ENCODE measurements at places on chromosomes 5 and 9. TPM values are rescaled to one million over a fixed set of nuclear protein-coding genes. Genes with fewer than 3 reads are reported as not detected.

DNA sequence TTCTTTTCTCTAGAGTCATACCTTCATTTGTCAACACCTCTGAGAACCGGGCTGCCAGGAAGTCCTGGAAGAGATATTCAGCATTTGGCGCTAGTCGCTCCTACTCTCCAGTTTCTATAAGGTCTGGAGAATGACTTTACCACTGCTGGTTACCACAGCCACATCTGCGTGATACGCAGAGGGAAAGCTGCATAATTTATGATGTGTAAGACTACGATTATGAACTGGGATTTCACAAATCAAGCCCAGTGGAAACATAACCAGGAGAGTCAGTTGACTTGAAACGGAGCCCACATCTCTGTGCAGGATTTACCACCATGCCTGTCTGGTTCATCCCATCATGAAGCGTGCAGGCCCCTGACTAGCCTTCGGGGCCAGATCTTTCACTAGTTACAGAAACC is 72.6 kb downstream of the FGF1 start:
- no peak overlapping the region for H3K4me3 ChIP-seq
- peaks cover 19% of the 10 kb centered on the region for H3K4me1 ChIP-seq
- H3K36me3 ChIP-seq: no peaks in the 10 kb centered on the region
- H3K27me3 ChIP-seq: no peaks in the 10 kb centered on the region

GRCh38 chr9:128921881-128922763 is 1.3 kb downstream of the PHYHD1 start:
- no peak for DNase-seq
- H3K36me3 ChIP-seq: peaks cover 18% of the 10 kb centered on the region
- H3K27me3 ChIP-seq: no peaks in the 10 kb centered on the region
- peak overlapping the region; percentile 27 for H3K4me3 ChIP-seq

DNA sequence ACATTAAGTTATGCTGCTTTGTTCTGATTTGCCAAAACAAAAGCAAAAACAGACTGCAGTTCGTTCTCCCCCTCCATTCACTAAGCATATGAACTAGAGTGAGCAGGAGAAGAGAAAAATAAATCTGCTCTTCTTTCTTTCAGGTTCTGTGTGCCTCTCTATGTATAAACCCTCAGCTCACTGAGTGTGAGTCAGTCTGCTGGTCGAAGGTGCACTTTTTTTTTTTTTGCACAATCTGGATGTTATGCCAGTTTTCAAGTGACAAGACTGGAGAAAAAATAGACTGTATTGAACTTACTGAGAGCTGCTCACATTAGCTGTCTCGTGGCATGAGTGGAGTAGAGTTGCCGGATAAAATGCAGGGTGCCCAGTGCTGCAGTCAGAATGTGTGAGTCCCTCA is 244.6 kb upstream of the ATP10B start:
- H3K36me3 ChIP-seq: no peaks in the 10 kb centered on the region
- no peaks in the 10 kb centered on the region for H3K27me3 ChIP-seq
- H3K4me1 ChIP-seq: no peaks in the 10 kb centered on the region
- DNase-seq: no peak

DNA sequence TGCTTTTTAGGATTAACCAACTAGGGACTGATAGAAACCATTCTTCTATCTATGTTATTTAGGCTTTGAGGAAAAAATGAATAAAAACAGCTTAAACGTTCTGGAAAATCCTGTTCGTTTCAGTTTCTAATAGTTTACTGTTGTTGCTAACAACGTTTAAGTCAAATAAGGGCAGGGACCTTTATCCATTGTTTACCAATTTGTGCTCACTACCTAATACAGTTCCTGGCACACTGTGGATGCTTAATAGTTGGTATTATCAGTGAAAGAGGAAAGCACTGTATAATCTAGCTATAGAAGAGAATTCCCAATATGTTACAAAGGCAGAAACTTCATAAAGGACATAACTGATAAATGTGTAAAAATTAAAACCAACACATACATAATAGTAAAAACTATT is 52.5 kb downstream of the ZFR start:
- no peak overlapping the region for H3K4me3 ChIP-seq
- H3K27ac ChIP-seq: no peak overlapping the region
- H3K27me3 ChIP-seq: no peaks in the 10 kb centered on the region
- DNase-seq: no peak
- no peaks in the 10 kb centered on the region for H3K4me1 ChIP-seq
- peaks cover 29% of the 10 kb centered on the region for H3K36me3 ChIP-seq

DNA sequence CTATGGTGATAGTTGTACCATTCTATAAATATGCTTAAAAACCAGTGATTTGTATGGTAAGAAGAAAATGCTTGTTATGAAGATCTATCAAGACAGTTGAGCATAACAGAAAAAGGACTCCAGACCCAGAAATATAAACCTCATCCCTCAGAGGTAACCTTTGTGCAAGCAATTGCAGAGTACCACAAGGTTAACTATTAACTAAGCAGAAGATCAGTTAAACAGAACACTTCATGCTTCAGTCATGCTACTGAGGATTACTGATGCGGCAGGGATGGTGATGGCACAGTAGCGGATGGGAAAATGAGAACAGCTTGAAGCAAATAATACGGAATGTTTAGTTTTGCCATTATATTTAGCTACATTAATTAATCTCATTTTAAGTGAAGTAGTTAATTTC is 45.5 kb downstream of the IARS1 start:
- H3K4me3 ChIP-seq: no peak overlapping the region
- peaks cover 3% of the 10 kb centered on the region for H3K4me1 ChIP-seq
- DNase-seq: no peak
- H3K36me3 ChIP-seq: peaks cover 70% of the 10 kb centered on the region
- H3K27me3 ChIP-seq: no peaks in the 10 kb centered on the region

DNA sequence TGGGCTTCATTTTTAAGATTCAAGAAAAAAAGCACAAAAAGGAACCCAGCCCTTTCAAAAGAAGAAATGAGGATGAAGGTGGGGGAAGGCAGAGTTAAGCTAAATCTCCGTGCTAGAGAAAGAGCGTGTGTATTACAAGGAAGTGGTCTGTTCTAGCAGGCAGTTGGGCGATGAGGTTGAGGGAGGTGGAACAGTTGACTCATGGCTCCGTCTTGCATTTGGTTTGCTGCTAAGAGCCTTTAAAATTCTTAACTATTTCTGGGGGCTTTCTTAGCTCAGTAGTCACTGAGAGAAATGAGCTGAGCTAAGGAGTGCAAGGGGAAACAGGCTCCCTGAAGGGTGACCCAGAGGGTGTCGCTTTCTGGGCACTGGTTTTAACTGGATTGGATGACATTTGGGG is 117.4 kb downstream of the GCNT1 start:
- H3K36me3 ChIP-seq: no peaks in the 10 kb centered on the region
- H3K27ac ChIP-seq: no peak overlapping the region
- H3K4me1 ChIP-seq: no peaks in the 10 kb centered on the region
- no peak overlapping the region for H3K4me3 ChIP-seq
- no peak for DNase-seq
- H3K27me3 ChIP-seq: no peaks in the 10 kb centered on the region

DNA sequence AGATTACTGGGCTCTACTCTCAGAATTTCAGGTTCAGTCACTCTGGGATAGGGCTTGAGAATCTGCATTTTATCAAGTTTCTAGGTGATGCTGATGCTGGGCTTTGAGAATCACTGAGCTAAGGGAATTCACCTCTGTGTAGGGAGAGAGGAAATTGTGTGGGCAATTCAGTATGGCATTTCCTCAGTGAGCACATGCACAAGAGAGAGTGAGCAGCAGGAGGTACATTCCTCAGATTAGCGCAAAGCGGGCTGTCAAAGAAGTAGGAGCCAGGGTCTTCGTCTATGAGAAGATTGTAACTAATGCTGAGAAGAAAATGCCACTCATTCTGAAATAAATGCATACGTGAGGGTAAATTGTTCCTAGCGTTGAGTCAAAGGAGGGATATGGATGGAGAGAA is 175.9 kb downstream of the KIF4B start:
- H3K36me3 ChIP-seq: no peaks in the 10 kb centered on the region
- no peak overlapping the region for H3K4me3 ChIP-seq
- H3K27ac ChIP-seq: no peak overlapping the region

GRCh38 chr5:181114844-181115778 is 15.9 kb downstream of the OR2V1 start:
- H3K27ac ChIP-seq: peak overlapping the region; percentile 6
- H3K4me3 ChIP-seq: peak overlapping the region; percentile 63
- no peak for DNase-seq
- peaks cover 18% of the 10 kb centered on the region for H3K4me1 ChIP-seq

DNA sequence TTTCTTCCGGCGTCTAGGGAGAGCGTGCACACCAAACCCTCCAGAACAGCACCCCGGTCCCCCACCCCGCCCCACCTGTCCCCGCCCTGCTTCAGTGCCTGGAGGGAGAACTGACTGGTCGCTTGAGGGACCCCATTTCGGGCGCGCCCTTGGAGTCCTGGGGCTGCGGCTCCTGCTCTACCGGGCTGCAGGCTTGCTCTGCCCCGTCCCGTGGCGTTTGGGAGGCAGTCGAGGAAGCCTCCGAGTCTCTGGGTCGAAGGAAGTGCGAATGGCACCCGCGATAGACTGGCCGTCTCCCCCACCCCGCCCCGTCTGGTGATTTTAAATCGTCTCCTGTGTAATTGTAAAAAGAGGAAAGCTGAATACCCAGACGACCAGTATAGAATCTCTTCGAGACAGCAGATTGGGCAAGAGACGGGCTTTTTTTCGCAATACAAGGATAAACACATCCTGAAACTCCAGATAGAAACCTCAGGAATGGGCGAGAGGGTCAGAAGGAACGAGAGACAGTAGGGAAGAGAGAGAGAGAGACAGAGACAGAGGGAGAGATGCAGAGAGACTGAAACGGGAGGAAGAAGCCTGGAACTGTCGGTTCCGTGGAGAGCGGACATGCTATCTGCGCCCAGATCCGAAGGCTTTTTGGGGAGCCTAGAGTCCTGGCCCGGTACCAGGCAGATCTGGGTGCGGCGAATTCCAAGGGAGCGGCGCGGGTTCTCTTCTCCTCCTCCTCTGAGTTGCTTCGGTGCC is 9.9 kb downstream of the PRDM6 start:
- H3K4me1 ChIP-seq: no peaks in the 10 kb centered on the region
- DNase-seq: no peak
- H3K27ac ChIP-seq: no peak overlapping the region
- H3K36me3 ChIP-seq: no peaks in the 10 kb centered on the region
- H3K4me3 ChIP-seq: no peak overlapping the region
- H3K27me3 ChIP-seq: peaks cover 62% of the 10 kb centered on the region

DNA sequence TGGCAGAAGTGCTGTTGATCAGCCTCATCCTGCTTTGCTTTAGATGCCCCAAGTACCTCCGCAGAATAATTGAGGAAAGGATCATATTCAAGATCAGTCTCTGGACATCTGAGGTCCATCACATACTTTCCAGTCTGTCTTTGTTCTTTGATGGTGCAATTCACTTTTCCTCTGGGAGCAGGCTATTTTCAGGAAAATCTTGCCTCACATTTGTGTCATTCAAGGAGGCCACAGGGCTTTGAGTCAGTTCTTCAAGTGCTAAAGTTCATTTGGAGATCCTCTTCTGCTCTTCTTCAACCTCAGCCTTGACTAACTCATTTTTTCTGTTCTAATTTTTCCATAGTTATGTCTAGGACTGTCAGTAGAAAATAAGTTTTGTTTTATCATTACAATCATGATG is 18.6 kb downstream of the EQTN start:
- no peaks in the 10 kb centered on the region for H3K27me3 ChIP-seq
- H3K27ac ChIP-seq: no peak overlapping the region
- no peak for DNase-seq
- no peak overlapping the region for H3K4me3 ChIP-seq

- DNase-seq: no peak
- H3K27ac ChIP-seq: no peak overlapping the region
- H3K27me3 ChIP-seq: no peaks in the 10 kb centered on the region
- no peak overlapping the region for H3K4me3 ChIP-seq
- peaks cover 6% of the 10 kb centered on the region for H3K4me1 ChIP-seq
- H3K36me3 ChIP-seq: no peaks in the 10 kb centered on the region
Measured at GRCh38 chr5:56262279-56262678, 29.1 kb upstream of the ANKRD55 start.

- H3K27me3 ChIP-seq: no peaks in the 10 kb centered on the region
- no peak for DNase-seq
- peaks cover 7% of the 10 kb centered on the region for H3K4me1 ChIP-seq
- no peak overlapping the region for H3K27ac ChIP-seq
Measured at GRCh38 chr5:42767491-42768105, 11.0 kb downstream of the CCDC152 start.

DNA sequence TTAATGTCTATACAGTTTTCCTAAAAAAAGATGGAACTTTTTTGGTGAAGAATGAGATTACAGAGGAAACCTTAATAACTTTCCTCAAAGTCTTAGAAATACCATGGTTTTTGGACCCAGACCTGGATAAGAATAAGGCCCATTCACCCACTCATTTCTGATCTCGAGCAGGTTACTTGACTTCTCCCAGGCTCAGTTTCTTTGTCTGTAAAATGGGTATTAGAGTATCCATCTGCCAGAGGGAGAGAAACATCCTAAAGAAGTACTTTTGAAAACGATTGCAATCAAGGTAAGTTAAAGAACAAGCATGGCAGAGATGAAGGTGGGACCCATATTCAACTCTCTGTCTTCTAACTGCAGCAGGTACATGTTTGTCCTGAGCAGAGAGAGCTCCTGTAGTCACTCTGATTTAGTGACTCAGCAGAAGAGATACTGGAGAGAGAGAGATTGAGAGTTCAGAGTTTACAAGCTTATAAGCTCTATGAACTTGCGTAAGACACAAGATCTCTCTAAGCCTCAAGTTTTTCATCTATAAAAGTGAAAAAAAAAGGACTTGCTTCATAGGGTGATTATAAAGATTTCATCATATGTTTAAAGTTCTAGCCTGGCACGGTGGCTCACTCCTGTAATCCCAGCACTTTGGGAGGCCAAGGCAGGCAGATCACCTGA is 379.4 kb upstream of the SGCD start:
- H3K27ac ChIP-seq: no peak overlapping the region
- no peaks in the 10 kb centered on the region for H3K4me1 ChIP-seq
- no peak overlapping the region for H3K4me3 ChIP-seq
- no peaks in the 10 kb centered on the region for H3K36me3 ChIP-seq
- H3K27me3 ChIP-seq: no peaks in the 10 kb centered on the region
- DNase-seq: no peak

The CATSPER3 gene
- polyA plus RNA-seq: 0.10 TPM

The COL23A1 gene
- 0.05 TPM for polyA plus RNA-seq

The PRLR gene
- not detected for polyA plus RNA-seq

The FOXD4L6 gene
- 0.03 TPM for polyA plus RNA-seq

The UBE2QL1 gene
- polyA plus RNA-seq: not detected

The NFX1 gene
- 24.2 TPM for polyA plus RNA-seq

The CACNA1B gene
- polyA plus RNA-seq: under 0.01 TPM

The ADAMTSL2 gene
- not detected for polyA plus RNA-seq
